ENCODE measurements at places on chromosomes 5 and 9.

- no peak for DNase-seq
Observed at GRCh38 chr5:140398379-140398811, 3.2 kb upstream of the ANKHD1 start.

- no peak for DNase-seq
Observed at GRCh38 chr9:92055624-92056023, 59.6 kb downstream of the SPTLC1 start.

DNA sequence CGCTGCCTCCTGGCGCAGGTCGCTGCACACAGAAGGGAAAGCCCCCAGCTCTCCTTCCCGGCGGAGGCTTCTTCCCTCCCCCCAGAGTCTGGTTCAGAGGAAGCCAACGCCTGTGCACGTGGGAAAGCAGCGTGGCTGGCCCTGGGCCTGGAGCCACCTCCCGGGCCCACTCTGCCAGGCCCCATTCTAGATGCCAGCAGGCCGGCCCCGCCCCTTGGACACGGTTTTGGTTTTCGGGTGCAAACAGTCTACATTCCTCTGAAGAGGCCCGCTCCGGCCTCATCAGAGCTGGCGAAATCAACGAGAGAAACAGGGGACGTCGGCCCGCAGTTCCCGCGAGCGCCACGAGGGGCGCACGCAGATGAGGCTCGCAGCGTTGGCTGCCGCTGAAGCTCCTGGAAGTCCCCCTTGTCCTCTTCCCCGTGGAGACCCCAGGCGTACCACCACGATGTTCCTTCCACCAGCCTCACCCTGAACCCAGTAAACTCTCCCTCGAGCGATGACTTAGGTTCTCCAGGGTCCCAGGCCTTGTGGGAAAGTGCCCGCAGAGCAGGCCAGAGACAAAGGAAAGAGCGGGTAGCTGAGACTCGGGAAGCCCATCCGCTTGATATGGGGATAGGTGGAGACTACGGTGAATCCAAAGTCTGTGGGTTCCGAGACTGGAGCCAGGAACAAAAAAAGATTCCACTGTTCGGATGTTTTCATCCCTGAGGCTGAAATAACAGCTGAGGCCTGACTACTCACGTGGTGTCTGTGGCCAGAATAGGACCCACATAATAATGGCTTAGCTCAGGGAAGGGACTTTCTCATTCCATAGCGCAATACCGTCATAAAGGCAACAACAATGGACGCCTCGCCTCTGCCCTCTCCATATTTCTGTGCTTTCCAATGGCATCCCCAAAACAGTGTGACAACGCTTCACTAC lies 64.2 kb downstream of the KLF4 start:
- DNase-seq: peak; percentile 9

DNA sequence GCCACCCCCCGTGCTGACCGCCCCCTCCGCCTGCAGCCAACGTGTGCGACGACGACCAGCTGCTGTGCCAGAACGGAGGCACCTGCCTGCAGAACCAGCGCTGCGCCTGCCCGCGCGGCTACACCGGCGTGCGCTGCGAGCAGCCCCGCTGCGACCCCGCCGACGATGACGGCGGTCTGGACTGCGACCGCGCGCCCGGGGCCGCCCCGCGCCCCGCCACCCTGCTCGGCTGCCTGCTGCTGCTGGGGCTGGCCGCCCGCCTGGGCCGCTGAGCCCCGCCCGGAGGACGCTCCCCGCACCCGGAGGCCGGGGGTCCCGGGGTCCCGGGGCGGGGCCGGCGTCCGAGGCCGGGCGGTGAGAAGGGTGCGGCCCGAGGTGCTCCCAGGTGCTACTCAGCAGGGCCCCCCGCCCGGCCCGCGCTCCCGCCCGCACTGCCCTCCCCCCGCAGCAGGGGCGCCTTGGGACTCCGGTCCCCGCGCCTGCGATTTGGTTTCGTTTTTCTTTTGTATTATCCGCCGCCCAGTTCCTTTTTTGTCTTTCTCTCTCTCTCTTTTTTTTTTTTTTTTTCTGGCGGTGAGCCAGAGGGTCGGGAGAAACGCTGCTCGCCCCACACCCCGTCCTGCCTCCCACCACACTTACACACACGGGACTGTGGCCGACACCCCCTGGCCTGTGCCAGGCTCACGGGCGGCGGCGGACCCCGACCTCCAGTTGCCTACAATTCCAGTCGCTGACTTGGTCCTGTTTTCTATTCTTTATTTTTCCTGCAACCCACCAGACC lies 80.2 kb downstream of the NTNG2 start:
- DNase-seq: peak; percentile 45

- DNase-seq: no peak
Observed at GRCh38 chr9:135525241-135526088, 4.2 kb downstream of the LCN1 start.

GRCh38 chr5:172322028-172322965 lies 38.7 kb upstream of the UBTD2 start:
- no peak for DNase-seq

- peak; percentile 63 for DNase-seq
Observed at GRCh38 chr5:1633605-1634336, 110.0 kb upstream of the LPCAT1 start.

- DNase-seq: no peak
Observed at GRCh38 chr9:77291714-77292113, 114.4 kb downstream of the VPS13A start.

DNA sequence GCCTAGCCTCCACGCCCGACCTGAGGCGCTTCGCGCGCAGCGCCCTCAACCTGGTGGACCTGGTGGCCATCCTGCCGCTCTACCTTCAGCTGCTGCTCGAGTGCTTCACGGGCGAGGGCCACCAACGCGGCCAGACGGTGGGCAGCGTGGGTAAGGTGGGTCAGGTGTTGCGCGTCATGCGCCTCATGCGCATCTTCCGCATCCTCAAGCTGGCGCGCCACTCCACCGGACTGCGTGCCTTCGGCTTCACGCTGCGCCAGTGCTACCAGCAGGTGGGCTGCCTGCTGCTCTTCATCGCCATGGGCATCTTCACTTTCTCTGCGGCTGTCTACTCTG lies 1.4 kb downstream of the KCNV2 start:
- no peak for DNase-seq

- DNase-seq: no peak
Observed at GRCh38 chr9:1966725-1967366, 48.3 kb upstream of the SMARCA2 start.

GRCh38 chr9:76761448-76761847 lies 2.8 kb upstream of the PCA3 start:
- no peak for DNase-seq

GRCh38 chr5:160167624-160168165 lies 48.4 kb upstream of the PWWP2A start:
- no peak for DNase-seq

DNA sequence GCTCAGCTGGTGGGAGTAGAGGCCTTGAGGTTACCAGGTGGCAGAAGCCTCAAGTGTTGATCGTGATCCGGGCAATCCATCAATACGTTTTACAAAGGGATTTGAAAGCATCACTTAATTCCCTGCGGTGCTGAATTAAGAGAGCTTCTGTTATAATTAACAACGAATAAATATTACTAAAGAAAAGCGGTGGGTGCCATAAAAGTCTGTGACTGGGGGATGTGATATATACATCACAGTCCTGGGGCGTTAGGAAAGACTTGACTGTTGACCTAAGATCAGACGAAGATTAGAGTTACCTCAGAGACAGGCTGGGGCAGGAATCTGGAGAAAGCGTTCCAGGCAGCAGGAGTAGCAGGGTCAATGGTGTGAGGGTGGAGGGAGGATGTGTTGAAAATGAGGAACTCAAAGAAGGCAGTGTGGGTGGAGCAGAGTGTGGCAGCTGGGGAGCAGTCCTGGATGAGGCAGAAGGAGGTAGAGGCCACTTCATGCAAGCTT lies 6.7 kb upstream of the C5orf63 start:
- DNase-seq: no peak

GRCh38 chr5:112440031-112440430 lies 21.0 kb upstream of the EPB41L4A start:
- DNase-seq: no peak

DNA sequence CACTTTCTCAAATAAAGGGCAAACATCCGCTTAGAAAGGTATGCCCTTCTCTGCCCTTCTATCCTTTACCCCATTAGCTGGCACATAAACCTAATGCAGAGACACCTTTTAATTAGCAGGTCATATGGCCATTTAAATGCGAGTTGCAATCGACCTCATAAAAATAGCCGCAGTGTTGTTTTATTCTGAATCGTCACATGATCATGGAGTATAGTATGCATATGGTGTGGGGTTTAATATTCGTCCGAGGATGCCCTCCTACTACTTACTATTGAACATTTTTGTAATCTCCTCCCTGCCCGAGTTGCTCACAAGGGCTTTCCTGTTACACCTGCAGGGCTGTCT lies 72.0 kb downstream of the PIK3R1 start:
- DNase-seq: no peak

DNA sequence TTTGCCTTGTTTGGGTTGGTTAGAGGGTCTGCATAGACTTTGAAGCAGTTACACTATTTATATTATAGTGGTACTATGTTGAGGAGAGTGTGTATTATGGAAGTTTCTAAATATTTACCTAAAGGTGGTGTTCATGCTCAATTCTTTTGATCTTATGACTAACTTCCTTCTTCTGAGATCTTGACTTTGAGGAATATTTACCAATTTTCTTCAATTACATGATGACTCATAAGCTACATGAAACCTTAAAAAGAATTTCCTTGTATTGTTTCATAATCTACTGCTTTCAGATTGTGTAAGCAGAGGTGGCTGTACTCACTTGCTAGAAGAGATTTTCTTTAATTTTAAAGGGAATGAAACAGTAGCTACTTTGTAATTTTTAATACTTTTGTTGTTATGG lies 276.1 kb downstream of the TAF11L14 start:
- DNase-seq: no peak

Measured in activated T-helper 9 cell treated with anti-CD3 and anti-CD28 coated beads, Interleukin-2, amount 50 U/mL, for 16 hours (primary cell).